Immature natural killer cell (primary cell): ENCODE measurements at places on chromosomes 5 and 9. TPM values are rescaled to one million over a fixed set of nuclear protein-coding genes. Genes with fewer than 3 reads are reported as not detected.

Gene C9orf153
- not detected for polyA plus RNA-seq

Gene AGXT2
- not detected for polyA plus RNA-seq

Gene SLC36A2
- not detected for polyA plus RNA-seq

Gene PCDHGA8
- polyA plus RNA-seq, result not detected

Gene WDR31
- polyA plus RNA-seq, result not detected

Gene ZNF483
- 1.2 TPM for polyA plus RNA-seq

- DNase-seq, result no peak
These were observed 77.2 kb upstream of the AGXT2 start for GRCh38 chr5:35124932-35125331.

DNA sequence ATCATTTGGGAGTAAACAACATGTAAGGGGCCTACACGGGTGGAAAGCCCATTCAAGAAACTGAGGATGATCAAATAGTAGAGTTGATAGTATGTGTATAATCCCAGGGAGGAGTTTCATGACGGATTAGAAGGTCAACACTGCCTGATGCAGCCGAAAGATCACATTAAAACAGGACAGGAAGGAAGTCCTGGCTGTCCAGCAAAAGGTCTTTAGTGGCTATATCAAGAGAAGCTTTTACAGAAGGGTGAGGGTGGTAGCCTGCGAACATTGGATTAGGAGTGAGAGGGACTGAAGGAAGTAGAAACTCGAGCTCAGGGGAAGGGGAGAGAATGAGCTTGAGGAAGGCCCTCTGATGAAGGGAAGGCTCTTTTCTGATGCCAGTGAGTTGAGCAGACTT lies 36.0 kb downstream of the DOCK8 start:
- no peak for DNase-seq

- no peak for DNase-seq
These were observed 62.7 kb downstream of the NDFIP1 start for GRCh38 chr5:142171270-142171669.

DNA sequence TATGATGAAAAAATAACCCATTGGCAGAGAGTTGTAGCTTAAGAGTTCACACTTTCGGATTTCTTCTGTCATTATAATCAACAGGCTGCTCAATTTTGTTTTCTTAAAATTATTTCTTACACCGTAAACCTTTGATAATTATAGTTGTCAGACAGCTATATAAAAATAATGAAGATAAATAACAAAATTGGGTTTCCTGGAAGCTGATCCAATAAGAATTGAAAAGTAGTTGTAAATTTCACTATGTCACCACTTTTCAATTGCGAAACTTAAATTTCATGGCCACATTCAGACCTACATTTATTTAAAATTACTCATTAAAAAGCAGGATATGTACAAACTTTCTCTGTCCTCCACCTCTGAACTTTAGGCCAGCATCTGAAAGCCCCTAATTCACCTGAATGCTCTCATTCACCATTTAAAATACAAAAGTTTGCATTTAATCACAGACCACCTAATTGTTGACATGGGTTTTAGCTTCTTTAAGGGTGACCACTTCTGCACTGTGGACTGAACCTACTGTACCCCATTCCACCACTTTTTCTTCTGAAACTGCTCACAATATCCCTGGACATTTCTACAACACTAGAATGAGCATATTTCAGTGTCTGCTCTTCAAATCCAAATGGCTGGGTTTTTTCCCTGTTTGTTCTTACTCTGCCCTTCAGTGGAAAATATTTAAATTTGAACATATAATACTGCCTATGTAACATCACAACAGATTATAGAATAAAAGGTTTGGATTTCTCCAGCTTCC lies 680 bp downstream of the SELENOP start:
- no peak for DNase-seq

DNA sequence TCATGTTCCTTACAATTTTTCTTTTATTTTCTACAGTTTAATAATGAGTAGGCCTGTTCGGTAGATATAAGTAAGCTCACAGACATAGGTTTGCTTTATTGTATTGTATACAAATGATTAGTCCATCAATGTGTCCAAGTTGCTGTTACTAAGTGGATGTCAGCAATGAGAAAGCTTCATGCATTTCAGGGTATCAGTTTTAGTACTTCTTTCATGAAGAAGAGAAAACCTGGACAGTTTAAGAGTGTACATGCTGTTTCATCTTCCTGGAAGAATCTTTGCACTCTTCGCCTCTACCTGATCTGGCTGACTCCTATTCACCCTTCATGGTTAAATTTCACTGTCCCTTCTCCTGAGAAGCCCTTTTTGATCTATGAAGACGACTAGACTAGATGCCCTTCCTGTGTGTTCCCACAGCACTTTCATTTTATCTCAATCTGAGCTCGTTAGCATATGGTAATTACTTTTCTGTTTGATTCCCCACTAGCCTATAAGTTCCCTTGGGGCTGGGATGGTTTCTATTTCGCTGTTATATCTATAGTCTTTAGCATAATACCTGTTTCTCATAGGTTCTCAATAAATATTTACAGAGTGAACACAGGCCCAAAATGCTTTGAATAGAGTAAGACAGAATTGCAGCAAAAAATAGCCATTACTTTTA lies 70.7 kb downstream of the CETN3 start:
- no peak for DNase-seq

GRCh38 chr5:32042551-32042961 lies 131.6 kb downstream of the GOLPH3 start:
- no peak for DNase-seq

GRCh38 chr9:2242831-2243330 lies 227.7 kb downstream of the SMARCA2 start:
- DNase-seq, result no peak

GRCh38 chr9:88198341-88198807 lies 60.1 kb upstream of the SPATA31C2 start:
- no peak for DNase-seq

DNA sequence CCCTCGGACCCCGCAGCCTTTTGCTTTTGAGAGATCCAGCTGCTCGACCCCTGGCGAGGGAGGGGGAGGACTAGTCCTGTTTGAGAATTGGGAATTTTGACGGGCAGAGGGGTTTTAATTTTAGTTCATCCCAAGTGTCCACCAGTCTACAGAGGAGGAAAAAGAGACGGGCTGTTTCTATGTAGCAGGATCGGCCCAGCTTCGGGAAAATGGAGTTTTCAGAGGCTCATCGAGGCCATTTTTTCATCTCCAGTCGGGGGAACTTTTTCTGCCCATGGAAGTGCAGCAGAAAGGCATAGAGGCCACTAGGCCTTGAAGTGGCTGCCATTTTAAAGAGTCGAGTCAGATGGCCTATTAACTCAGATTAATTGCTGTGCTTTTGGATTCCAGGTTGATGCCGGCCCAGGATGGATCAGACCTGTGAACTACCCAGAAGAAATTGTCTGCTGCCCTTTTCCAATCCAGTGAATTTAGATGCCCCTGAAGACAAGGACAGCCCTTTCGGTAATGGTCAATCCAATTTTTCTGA lies 1.2 kb downstream of the NSD1 start:
- no peak for DNase-seq

GRCh38 chr9:99177576-99178366 lies 44.0 kb downstream of the ALG2 start:
- DNase-seq, result no peak

DNA sequence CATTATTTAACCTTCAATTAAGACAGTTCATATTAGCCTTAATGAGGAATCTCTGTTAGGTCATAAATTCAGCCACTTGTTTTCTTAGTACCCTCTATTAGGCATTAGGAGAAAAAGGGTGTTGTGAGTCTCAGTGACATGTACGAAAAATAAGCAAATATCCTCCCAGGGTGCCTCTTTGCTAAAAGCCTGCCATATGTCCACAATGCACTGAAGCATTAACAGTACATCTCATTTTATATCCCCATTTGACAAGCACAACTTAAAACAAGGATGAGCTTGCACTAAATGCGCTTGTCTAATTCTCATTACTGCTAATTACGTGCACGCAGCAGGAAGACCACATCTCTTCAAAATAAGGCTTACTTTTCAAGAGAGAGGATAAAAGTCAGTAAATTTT lies 48.4 kb upstream of the SRFBP1 start:
- DNase-seq, result no peak

GRCh38 chr5:2383698-2384065 lies 367.8 kb downstream of the IRX2 start:
- DNase-seq, result no peak
